Left renal cortex interstitium (tissue), 4 donors: ENCODE measurements at places on chromosomes 1 and 21.

GRCh38 chr21:21183092-21183491 is 184.9 kb downstream of the NCAM2 start:
- no peak for DNase-seq

DNA sequence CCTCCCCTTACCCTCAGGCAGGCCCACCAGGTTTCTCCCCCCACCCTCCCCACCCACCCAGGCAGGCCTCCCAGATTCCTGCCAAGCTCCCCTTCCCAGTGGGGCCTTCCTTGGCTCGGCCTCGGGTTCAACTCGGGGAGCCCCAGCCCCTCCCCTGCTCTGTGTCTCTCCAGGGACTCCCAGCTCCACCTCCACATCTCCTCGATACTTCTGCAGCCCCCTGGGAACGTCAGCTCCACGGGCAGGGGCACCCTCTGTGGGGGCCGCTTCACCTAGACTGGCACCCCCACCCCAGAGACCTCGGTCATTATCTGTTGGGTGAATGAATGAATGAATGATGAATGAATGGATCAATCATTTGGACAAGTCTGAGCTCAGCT is 775 bp downstream of the MMEL1 start:
- no peak for DNase-seq

DNA sequence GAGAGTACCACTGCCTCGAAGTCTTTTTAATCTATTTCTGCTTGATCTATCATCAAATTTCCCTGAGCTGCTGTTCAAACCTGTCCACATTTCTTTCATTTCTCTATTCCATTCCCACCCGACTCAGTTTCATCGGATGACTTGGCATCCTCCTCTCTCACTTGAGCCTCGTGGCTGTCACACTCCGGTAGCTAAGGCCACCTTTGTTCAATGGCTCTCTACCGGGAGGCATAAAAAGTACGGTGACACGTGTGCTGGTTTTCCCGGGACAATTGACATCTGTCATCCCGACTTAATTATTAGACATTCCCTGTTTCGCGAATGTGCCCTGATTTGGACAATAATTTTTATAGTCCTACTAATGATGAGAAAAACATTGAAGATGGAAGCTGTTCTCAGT is 22.6 kb downstream of the MIS18A start:
- no peak for DNase-seq

DNA sequence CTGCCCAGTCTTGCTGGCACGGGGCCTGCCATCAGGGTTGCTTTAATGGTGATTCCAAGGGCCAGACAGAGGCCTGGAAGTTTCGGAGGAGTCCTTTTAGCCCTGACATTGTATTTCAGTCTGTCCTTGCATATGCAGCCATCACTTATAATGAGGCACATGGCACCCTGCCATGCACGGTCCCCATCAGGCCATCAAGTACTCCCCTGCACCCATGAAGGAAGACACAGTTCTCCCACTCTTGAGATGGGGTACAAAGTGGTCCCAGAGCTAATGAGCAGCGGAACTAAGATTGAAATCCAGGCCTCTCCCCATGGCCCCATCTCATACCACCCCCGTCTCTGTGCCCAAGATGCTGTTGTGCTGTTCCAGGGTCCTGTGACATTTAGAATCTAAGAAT is 596.6 kb downstream of the PTPRU start:
- no peak for DNase-seq

DNA sequence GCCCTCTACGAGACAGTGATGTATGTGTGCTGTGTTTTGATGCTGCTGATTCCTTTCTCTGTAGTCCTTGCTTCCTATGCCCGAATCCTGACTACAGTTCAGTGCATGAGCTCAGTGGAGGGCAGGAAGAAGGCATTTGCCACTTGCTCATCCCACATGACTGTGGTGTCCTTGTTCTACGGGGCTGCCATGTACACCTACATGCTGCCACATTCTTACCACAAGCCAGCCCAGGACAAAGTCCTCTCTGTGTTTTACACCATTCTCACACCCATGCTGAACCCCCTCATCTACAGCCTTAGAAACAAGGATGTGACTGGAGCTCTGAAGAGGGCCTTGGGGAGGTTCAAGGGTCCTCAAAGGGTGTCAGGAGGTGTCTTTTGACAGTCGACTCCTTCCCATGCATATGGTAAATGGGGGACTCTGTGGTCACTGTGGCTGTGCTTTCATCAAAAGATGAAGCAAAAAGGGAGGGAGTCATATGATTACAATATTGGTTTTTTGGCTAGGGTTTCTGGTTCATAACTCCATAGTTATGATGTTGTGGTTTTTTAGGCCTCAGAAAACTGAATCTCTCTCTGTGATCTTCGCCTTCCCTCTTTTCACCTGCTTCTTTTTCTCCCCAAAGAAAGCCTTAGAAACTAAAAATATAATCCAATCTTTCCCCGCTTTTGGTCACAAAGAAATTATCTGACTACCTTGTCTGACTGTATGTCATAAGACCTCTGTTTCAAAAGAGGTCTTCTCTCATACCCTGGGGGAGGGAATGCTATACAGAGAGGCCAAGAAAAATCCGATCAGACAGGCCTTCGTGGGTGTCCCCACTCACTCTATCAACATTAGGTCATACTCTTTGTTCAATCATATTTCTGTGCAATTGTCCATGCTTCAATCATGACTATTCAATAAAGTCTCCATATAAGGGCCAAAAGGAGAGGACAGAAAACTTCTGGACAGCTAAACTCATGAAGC is 4.2 kb downstream of the OR2T1 start:
- no peak for DNase-seq

GRCh38 chr1:67537667-67538018 is 107.4 kb upstream of the SERBP1 start:
- no peak for DNase-seq
